NCI-H2107 (cell line): ENCODE measurements at places on chromosomes 16 and 17.

- no peak for DNase-seq
Measured at GRCh38 chr17:57090560-57091185, 5.6 kb downstream of the AKAP1 start.

GRCh38 chr17:30379303-30379902 lies 676 bp downstream of the CPD start:
- DNase-seq: no peak

GRCh38 chr17:28967221-28968135 lies 16.2 kb upstream of the PHF12 start:
- DNase-seq: no peak

- no peak for DNase-seq
Measured at GRCh38 chr16:86879268-86879667, 300.9 kb downstream of the FOXL1 start.

GRCh38 chr17:44297975-44298374 lies 10.4 kb upstream of the RUNDC3A start:
- no peak for DNase-seq

- DNase-seq: no peak
Measured at GRCh38 chr16:58824201-58824600, 90.1 kb upstream of the GOT2 start.
